NCI-H1930 (cell line): ENCODE measurements at places on chromosomes 7 and 10.
A peak's percentile ranks its signal among the peaks of the same experiment; 100 is the strongest.

DNA sequence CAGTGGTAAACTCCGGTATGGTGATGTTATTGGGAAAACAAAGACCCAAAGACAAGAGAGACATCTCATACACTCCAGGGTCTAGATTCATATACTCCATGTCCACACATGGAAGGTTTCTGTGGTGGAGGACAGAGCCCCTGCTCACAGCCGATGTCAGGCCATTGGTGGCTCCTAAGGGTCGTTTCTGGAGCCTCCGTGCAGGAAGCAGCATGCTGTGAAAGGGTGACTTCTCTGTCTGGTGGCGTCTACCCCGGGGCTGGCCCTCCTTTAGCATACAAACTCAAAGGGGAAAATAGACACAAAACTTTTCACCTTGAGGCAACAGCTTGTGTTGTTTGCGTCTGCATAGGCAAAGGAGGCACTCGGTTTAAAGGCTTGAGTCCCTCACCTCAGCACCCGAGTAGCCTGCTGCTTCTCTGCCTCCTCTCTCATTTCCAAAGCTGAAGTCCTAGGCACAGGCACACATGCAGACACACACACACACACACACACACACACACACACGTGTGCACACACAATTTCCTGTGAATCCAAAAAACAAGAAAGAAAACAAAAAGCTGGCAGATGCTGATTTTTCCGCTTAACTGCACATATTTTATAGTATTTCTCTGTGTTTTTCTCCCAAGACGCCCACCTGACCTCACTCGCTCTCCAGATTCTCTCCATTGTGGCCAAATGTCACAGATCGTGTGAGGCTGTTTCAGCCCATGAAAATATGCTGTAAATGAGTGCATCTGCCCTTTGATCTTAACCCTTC is 601.4 kb upstream of the MGMT start:
- no peak for DNase-seq

DNA sequence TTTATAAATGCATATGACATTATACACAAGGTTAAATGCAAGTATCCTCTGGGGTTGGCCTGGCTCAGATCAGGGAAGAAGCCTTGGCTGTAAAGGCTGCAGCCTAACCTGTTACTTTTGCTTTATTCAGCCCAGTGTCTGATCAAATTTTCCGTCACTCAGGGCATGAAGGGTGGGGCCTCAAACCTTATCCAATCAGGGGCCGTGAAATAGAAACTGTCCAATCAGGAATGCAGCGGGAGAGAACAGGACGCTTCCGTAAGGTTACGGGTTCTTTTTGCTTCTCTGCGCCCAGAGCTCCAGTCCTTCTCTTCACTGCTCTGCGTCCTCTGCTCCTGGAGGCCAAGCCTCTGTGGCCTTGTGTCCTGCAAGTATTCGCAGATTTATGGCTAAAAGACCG is at the start of gene ZNF716:
ZNF716 (plus strand) TSS at position 274 of the 400 bp plus-strand sequence; CDS start at position 386, 112 bp downstream.
- no peak for DNase-seq

DNA sequence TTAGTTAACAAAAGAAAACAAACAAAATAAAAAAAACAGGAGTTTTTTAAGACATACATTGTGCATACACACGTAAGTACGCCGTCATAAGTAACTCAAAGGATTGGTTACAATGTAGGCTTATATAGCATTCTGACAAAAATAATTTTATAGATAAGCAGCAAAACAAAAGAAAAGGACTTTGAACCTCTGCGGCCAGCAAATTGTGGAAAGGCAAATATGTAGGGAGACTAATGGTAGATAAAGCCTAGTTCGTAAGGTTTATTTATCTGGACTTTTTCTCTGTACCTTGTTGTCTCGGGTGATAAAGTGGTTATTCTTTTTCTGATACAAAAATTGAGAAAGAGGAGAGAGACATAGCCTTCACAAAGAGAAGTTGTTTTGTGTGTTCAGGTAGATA is 891.9 kb downstream of the CNTNAP2 start:
- DNase-seq = no peak

- DNase-seq = no peak
These were observed 11.8 kb upstream of the PRKAR1B start for GRCh38 chr7:738723-739454.

DNA sequence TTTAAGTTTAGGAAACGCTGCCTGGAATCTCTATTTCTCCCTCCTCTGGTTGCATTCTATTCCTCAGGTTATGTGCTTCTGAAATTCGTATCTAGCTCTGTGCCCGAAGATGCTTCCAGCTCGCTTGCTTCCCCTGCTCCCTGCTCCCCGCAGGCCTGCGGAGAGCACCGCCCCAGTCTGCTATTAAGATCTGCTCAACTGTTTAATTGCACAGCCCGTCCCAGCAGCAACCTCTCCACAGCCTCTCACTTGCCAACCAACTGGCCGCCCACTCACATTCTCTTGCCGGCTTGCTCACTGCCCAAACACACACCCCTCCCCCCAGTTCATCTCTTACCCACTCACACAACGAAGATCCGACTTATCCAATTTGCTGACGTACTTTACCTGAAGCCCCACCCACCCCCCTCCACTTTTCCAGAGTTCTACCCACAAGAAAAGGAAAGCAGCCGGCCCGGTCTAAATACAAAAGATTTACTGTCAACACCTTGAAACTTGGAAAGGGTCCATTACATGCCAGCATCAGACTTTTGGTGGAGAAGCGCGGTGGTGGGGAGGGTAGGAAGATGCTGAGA is 167.3 kb upstream of the KLF14 start:
- DNase-seq = no peak

DNA sequence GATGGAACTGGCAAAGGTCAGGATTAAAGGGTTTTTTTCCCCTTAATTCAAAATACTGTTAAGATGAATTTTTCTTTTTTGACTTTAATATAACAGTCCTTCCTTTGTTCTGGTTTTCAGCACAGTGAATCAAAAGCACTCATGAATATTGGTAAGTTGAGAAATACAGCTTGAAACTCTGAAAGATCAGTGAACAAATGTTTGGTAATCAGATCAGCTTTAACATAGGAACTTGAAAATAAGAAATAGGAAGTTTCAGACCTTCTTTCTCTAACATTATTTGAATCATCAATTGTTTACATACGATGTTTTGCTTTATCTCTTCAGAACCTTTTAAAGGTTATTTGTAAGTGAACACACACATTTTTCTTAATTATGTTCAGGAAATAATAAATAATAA is 90.5 kb downstream of the SGMS1 start:
- no peak for DNase-seq

GRCh38 chr7:73613954-73614735 is 10.2 kb downstream of the MLXIPL start:
- no peak for DNase-seq

DNA sequence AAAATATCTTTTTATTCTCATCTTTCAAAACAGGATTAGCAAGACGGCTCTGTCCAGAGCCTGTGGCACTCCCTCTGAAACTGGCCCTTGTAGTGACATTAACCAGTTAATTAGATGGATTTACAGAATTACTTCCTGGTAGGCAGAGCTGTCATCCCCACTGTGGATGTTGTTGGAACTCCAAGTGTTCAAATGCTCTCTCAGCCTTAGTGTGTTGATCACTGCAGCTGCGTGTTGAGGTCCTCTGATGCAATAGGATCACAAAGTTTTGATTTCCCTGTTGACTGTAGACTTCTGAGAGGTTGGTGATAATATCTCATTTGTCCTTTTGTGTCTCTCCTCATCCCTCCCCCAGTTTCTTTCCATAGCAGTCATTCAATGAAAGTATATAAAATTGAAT is 117.3 kb upstream of the CDK6 start:
- no peak for DNase-seq

DNA sequence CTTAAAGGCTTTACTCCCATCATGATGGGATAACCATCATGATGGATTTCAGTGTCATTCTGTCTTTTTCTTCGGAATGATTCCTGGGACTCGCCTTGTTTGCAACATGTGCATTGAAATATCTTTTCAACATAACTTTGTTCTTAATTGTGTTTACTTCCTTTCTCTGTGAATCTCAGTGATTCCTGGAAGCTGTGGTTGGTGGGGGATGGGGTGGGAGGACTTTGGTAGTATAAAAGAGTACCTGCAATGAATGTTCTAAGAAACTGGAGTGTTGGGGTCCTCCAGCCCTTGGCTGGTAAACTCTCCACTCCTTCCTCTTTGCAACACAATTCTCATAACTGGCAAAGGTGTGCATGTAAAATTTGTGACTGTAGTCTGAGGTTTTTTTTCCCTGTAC is 11.5 kb upstream of the SH2D4B start:
- DNase-seq = no peak

- DNase-seq = peak; percentile 49
These were observed 621 bp upstream of the FAM13C start for GRCh38 chr10:59362959-59363381.

GRCh38 chr7:30140456-30140855 is 5.7 kb downstream of the MTURN start:
- no peak for DNase-seq

- no peak for DNase-seq
These were observed 11.7 kb upstream of the TMEM106B start for GRCh38 chr7:12199363-12199762.

DNA sequence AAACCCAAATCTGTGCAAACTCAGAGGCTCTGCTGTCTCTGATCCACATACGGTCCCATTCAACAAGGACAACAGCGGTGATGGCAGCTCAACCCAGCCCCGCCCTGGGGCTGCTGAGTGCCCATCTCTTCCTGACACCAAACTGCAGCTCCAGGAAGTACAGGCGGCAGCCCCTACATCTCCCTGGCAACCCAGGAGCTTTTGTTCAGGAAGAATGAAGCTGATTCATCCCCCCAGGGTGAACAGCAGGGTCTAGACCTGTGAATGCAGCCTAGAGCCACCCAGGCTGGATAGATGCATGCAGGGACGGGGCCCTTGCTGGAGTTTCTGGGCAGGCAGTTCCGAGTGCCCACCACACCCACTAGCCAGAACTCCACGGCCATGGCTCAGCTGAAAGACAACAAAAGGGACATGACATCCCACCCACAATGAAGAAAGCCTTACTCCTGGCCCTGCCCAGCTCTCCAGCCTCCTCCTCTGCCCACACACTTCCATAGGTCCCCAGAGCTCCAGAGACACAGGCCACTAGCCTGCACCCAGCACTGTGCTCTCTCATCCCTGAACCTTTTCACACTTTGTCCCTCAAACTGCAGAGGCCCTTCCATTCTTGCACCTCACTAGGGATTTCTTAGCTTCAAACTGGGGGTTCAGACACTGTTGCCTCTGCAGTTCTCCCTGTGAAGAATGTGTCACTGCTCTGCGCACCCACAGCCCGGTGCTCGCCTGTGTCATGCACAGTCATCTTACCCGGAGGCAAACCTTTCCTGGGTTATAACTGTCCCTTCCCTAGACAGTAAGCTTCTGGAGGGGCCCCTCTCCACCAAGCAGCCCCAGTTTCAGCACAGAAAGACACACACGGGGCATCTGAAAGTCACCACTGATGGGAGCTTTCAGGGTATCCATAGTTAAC is 99.1 kb downstream of the GRID1 start:
- no peak for DNase-seq

DNA sequence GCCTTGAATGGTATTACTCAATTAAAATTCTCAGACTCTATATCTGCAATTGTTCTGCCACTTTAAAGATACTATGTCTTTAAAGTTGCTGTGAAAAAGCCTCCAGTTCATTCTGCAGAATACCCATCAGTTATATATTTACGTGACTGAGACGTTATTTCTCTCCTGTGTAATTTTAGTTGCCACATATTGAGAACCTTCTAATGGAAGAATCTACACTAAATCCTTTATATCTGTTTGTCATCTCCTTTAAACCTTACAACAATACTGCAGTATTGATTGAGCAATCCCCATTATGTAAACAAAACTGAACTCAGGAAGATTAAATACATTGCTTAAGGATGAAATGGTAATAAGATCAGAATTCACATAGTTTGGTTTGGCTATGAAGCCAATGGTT is 30.0 kb downstream of the GPR141 start:
- no peak for DNase-seq

DNA sequence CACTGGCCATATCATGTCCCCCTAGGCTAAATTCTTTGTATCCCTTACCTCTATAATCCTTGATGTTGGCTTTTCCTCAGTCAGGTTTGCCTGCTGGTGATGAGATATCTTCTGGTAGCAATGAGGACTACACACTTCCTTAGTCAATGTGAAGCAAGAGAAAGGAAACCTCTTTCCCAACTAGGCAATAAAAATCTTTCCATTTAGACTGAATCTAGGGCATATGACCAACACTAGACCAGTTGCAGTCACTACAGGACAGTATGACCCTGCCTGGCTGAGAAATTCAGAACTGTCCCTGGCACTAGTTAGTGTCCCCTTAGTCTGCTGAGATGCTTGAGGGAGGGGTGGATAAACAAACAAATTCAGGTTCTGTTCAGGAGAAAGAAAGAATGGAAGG is 142.6 kb downstream of the RNLS start:
- no peak for DNase-seq

- DNase-seq = no peak
These were observed 150.9 kb downstream of the UBE2H start for GRCh38 chr7:129801882-129802281.

GRCh38 chr10:28812384-28813372 is 135.4 kb downstream of the BAMBI start:
- DNase-seq = no peak
